Stimulated activated CD4-positive, alpha-beta T cell treated with anti-CD3 and anti-CD28 coated beads, Interleukin-4, amount 100 ng/mL, for 24 hours (primary cell): ENCODE measurements at places on chromosomes 11 and 22.

- DNase-seq: peak; percentile 17
Measured at GRCh38 chr11:43419460-43419859, 60.7 kb downstream of the TTC17 start.

DNA sequence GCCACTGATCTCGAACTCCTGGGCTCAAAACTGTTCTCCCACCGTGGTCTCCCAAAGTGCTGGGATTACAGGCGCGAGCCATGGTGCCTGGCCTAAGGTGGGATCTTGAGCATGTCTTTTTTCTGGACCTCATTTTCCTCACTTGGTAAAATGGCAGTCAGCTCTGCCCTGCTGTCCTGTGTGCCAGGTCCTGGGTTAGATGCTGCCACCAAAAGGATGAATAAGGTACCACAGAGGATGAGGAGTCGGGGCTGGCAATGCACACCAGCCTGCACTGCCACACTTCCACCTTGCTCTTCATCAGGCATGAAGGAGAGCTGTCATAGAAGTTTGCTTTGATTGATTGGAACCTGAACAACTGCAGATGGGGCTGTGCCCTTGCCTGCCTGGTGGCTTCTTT is 32.3 kb downstream of the ACO2 start:
- DNase-seq: peak; percentile 17

DNA sequence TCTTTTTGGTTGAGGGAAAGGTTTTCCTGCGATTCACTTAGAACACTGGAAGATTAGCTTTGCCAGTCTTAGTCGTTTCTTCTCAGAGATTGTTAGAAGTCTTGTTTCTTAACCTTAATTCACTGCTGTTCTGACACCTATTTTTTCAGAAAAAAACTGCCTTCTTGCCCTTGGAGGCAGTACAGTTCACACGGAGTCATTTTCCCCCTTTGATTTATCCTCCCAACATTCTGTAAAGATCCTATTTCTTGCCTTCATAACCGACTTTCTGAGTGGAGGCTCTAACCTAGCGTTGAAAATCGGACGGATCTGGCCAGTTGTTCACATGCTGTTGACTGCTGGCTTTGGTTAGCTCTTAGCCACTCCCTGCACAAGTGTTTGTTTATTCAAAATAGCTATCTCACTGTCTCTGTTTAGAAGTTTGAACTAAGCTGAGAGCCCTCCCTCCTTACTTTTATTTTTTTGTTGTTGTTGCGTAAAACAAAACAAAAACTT is 737 bp downstream of the BCL2L13 start:
- peak; percentile 7 for DNase-seq

- no peak for DNase-seq
Measured at GRCh38 chr11:82191695-82192094, 542.0 kb downstream of the FAM181B start.

DNA sequence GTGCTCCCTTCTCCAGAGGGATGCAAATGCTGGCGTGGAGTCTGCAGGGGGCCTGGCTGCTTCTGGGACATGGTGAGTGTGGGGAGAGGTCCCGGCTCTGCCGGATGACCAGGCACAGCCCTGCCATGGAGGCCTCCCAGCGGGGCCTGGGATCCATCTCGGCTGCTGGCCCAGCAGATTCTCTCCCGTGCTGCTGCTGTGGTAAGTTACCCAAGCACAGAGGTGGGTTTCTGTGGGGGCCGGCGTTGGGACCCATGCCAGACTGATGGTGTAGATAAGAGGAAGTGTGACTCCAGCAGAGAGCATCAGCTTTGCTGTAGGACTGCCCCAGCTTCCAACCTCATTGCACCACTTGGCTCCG is 147.5 kb upstream of the B3GAT1 start:
- DNase-seq: no peak

GRCh38 chr11:69825037-69825834 is 6.0 kb upstream of the FGF3 start:
- DNase-seq: no peak

DNA sequence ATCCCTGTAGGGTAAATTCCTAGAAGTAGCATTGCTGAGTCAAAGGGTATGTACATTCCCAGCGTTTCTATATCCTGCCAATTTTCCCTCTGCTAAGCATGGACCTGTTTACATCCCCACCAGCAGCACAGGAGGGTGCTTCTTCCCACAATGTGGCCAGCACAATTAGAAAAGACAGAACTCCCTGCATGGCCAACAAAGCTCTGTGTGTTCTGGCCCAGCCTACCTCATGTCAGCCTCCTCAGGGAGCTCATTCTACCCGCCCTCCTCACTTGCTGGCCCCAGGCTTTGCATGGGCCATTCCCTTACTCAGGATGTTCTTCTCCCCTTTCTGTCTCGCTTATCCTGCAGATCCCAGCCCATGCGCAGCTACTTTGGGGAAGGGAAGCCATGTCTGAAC is 186.1 kb downstream of the DSCAML1 start:
- DNase-seq: no peak

DNA sequence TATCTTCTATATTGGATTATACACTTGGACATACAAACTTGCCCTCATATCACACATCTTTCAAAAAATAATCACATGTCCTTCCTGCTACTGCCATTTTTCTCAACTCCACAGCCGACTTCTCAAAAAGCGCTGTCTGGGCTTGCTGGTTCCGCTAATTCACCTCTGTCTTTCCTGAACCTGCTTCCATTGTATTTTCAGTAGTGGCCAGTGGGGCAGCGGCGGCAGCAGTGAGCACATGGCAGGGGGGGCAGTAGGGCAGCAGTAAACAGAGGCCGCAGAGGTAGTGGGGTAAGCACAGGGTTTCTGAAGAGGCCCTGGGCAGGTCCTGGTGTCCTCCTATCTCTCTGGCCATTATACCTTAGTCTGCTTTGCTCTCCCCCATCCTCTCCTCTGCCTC is 126.3 kb downstream of the RRAS2 start:
- DNase-seq: no peak

DNA sequence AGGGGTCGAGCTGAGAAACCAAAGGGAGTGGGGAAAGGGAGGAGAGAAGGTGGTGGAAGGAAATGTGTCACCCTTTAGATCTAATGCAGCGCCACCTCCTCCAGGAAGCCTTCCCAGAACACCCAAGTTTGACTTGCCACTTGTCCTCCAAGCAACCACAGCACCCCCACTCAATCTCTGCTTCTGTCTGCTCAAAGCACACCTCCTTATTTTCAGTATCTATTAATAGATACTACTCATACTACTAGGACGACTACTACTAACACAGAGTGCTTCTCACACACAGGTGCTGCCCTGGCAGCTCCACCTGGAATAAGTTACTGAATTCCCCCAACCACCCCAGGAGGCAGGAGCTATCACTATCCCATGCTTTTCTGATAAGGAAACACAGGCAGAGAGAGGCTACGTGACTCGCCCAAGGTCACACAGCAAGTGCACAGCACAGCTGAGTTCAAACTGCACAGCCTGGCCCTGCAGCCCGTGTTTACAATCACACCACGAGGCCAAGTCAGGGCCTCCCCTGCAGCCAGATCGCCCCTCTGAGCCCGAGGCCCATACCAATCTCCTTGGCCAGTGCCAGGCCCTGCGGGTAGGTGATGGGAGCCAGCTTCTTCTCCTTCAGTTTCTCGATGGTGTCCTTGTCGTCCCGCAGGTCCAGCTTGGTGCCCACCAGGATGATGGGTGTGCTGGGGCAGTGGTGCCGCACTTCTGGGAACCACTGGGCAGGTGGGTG is 13.2 kb downstream of the RAC2 start:
- peak; percentile 85 for DNase-seq

GRCh38 chr11:11291041-11292015 is 61.7 kb downstream of the CSNK2A3 start:
- DNase-seq: no peak

- no peak for DNase-seq
Measured at GRCh38 chr11:126956635-126957034, 43.9 kb downstream of the KIRREL3 start.

- no peak for DNase-seq
Measured at GRCh38 chr11:73330569-73331093, 22.6 kb downstream of the ARHGEF17 start.

DNA sequence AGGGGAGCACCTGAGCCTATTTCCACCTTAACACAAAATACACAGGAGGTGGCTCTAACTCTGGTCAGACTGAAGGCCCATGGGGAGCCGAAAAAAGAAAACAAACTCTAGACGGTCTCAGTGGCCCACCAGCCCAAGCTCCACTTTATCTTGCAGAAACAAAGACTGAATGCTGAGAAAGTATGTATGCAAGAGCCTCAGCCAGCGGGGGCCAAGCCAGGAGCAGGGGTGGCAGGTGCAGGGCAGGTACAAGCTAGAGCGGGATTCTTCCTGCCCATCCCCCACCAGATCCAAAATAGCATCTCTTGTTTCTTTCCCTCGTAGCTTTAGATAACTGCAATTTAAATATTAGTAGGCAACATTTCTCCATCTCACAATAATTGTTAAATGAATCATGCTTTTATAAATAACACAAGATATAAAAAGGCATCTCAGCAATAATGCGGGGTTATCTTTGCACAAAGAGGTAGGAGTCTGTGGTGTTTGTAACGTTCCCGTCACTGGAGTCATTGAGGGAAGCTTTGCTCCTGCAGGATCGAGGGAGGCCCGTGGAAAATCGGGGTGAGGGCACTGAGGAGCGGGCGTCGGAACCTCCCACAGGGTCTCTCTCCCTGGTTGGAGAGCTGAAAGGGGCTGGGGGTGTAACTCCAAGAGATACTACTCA is 418.0 kb downstream of the SHANK2 start:
- DNase-seq: no peak

DNA sequence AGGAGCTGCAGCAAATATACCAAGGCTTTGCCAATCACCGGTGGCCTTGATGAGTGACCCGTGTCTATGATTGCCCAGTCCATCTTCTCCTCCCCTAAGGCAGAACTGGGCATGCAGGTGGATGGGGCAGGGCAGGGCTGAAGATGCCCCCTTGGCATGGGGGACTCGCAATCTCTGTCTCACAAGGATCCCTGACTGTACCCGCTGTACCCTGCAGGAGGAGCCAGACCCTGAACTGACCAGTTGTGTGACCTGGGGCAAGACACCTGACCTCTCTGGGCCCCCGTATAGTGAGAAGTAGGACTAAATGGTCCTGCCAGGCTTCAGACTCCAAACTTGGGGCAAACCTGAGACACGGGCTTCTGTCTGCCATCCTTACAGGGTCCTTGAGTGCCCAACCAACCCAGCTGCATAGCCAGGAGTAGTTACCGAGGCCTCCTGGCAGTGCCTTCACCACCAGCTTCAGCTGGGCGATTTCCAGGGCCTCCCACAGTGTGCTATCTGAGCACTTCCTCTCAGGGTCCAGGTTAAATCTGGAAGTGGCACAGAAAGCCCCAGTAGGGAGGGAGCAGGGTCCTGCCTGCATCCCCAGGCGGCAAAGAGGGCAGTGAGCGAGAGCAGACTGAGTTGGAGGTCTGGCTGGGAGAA is 6.4 kb upstream of the KCNJ11 start:
- no peak for DNase-seq

DNA sequence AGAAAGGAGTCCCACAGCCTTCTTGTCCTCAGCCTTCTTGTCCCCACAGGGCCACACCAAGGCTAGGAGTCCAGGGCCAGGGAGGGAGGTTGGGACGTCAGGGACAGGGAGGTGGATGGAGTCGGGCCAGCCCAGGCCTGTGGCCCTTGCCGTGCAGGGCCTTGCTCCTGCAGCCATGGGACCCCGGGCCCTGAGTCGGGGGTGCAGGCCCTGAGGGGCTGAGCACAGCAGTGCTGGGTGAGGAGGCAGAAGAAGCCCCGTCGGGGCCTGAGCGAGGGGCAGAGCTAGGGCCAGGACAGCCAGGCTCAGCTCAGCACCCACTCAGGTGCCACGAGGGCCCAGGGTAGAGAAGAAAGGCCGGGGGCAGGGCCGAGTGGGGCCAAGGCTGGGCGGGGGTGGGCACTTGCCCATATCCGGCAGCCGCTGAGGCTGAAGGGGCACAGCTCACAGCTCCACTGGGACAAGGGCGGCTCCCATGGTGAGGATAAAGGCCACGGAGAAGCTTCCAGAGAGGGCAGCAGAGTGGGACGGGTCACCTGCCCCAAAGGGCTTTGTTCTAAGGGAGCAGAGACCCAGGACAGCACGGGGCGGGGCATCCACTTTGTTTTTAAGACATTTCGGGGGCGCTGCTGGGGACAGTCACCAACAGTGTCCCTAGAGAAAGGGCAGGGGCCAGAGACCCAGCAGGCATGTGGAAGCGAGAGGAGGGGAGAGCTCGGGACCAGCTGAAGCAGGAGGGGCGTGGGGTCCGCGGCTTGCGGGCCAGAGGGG is 3.6 kb downstream of the MLC1 start:
- no peak for DNase-seq

DNA sequence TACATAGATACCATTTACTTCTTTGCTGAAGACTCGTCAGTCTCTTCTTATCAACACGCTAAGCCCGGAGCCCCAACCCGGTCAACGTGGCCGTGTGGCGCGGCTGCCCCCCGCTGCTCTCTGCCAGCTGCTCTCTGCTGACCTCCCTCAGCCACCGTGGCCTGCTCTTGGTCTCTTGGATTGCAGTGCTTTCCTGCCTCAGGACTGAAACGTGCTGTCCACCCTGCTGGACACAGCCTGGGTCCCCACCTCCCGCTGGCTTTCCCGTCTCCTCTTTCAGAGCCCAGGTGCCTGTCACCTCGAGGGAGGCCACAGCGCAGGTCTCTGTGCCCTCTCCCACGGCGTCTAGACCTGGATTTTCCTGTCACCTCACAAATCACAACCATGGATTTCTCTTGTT is 388.1 kb upstream of the B3GAT1 start:
- DNase-seq: no peak

DNA sequence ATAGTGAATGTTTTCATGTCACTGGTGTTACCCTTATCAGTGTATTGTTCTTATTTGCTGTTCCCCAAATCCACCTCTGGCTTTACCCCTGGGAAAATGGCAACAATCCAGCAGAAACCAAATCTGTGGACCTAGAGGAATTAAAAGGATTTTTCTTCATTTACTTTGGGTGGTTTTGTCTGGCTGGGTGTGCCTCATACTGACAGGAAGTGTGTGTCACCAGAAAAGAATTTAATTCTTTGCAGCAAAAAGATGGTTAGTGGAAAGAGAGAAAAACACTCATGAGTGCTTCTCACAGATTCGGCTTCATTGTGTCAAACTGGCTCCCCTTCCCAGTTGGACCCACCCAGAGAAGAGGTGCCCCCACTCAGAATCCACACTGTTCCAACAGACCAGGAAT is 38.9 kb downstream of the FZD4 start:
- no peak for DNase-seq
